ENCODE measurements at places on chromosomes 16 and 17.

- DNase-seq: no peak
Observed at GRCh38 chr17:1414001-1414574, 14.1 kb upstream of the YWHAE start.

DNA sequence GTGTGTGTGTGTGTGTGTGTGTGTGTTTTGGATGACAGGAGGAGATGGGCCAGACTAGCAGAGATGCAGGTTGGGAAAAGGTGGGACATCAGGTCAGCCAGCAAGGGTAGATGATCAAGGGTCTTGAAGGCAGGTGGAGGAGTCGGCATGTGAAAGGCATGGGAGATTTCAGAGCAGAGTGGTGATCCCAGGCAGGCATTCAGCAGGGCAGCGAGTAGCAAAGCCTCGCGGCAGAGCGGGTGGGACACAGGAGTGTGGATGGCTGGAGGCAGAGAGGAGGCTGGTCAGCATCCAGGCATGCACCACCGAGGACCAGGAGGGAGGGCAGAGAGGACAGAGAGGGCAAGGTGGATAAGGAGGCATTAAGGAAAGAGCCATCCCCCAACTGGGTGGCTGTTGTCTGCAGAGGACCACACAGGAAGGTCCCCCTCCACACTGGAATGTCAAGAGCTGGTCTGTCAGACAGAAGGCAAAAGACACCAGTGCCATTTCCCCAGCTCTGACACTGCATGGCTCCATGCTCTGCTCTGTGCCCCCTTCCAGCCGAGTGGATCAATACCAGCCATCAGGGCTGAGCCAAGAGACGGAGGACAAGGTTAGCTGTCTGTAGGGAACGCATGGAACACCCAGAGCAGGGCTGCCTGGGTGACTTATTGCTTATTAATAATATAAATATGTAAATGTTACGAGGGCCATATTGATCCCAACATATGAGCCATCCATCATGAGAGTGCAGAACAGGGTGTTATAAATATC, 74.8 kb upstream of the RPL38 start:
- no peak for DNase-seq

- DNase-seq: no peak
Observed at GRCh38 chr16:84714028-84714427, 14.2 kb downstream of the USP10 start.

- DNase-seq: no peak
Observed at GRCh38 chr17:13181683-13182082, 163.9 kb upstream of the ELAC2 start.

DNA sequence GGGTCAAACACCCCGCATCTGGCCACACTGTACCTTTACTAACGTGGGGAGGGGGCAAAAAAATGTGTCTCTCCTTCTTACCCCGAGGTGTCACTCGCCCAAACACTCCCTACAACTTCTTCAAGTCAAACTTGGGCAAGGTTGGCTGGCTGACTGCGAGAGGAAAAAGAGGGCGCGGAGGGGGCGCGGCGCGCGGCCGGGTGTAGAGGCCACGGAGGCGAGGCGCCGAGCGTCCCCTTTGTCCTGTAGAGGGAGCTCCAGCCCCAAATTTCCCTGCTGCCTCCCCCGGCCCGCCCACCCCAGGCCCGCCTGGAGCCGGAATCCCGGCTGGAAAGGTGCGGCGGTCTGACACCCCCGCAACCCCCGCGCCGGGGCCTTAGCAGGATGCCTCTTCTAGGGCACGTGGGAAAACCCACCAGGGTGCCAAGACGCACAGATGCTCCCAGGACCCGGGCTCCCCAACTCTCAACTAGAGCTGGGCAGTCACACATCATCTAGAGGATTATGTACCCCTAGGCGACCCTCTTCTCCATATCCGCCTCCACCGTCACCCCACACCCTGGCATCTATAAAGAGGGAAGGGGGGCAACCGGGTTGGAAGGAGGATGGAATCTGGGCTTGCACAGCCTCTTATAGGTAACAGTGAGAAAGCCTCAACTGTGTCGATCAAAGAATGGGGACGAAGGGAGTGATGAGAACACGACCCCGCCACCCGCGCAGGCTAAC, 4.2 kb downstream of the IRX3 start:
- no peak for DNase-seq

DNA sequence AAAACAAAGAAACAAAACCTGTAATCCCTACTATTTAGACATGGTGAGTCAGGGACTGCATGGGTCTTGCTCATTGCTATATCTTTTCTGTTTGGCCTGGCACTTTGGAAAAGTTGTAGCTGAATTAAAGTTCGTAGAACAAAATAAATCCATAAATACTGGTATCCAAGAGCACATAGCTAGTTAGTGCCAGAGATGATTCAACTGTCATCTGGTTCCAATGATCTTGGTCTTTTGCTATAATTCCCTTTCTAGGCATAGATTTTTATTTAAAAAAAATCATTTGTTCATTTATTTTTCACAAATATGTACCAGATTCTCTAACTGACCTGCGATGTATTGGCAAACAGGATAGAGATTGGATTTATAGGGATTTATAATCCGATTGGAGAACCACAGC, 1436.1 kb upstream of the GOT2 start:
- DNase-seq: no peak

DNA sequence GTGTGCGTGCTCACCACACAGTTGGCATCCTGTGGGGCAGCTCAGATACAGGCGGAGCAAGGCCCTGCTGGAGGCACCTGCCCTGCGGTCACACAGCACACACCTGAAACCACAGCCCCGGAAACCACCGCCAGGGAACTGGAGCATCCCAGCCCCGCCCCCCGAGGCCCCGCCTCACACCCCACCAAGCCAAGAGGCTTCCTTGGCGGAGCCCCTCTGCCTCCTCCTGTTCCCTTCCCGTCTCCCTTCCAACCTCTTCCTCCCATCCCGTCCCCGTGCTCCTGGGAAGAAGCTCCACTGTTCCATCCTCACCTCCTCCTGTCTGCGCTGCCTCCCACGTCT, 205.5 kb downstream of the NTN1 start:
- no peak for DNase-seq

GRCh38 chr17:40487371-40488020, 13.9 kb downstream of the TNS4 start:
- DNase-seq: no peak

DNA sequence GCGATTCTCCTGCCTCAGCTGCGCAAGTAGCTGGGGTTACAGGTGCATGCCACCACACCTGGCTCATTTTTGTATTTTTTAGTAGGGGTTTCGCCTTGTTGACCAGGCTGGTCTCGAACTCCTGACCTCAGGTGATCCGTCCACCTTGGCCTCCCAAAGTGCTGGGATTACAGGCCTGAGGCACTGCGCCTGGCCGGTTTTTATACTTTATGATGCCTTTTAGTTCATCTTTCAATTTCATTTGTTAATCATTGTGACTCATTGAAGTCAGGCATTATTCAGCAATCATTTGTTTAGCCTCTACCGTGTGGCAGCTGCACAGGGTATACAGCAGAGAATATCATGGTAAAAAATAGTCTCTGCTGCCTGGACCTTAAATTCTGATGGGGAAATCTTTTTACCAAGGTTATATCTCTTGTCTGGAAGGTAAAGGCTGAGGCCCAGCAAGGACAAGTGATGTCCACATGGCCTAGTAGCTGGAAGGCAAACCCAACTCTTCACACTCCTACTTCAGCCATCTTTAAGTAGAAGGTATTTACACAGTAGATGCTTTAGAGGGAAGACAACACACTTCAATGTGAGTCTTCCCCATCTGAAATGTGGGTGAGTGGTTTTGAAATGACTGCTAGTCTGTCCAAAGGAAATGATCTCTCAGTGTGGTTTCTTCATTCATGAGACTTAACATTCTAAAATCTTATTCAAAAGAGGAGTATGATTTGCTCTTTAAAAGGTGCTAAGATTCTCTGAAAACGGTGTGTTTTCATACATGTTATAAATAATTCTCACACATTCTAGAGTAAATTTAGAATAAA, 2.4 kb downstream of the PRPSAP2 start:
- no peak for DNase-seq

- DNase-seq: no peak
Observed at GRCh38 chr17:82979718-82980117, 99.7 kb upstream of the METRNL start.

DNA sequence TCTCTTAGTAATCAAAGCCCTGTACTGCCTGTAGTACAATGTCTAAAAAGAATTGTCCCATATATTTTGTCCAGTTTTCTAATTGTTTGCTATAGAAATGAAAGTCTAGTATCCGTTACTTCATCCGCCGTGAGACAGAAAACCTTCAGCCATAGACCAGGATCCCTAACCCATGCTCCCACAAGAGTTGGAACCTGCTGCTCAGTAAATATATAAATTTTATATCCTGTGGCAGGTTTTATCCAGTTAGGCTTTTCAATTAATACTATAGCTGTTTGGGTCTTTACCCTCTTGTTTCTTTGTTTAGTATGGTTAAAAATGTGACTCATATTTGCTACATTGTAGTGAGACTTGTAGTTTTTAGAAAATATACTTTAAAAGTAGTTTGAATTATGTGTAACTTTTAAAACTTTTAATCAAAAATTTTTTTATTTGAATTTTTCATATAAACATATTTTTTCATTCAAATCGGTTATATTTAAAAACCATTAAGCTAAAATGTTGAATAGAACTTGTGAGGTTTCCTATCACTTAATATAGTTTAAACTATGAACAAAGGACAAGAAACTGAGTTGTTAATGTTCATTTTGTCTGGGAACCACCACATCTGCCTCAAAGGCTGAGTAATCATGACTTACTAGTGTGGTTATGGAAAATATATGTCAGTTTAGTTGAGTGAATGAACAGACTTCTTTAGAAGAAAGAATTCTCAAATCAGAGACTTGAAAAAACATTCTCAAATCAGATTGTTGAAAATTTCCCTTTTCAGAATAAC, 54.8 kb downstream of the VMP1 start:
- no peak for DNase-seq

- no peak for DNase-seq
Observed at GRCh38 chr16:52816993-52817392, 235.7 kb downstream of the CHD9NB start.

DNA sequence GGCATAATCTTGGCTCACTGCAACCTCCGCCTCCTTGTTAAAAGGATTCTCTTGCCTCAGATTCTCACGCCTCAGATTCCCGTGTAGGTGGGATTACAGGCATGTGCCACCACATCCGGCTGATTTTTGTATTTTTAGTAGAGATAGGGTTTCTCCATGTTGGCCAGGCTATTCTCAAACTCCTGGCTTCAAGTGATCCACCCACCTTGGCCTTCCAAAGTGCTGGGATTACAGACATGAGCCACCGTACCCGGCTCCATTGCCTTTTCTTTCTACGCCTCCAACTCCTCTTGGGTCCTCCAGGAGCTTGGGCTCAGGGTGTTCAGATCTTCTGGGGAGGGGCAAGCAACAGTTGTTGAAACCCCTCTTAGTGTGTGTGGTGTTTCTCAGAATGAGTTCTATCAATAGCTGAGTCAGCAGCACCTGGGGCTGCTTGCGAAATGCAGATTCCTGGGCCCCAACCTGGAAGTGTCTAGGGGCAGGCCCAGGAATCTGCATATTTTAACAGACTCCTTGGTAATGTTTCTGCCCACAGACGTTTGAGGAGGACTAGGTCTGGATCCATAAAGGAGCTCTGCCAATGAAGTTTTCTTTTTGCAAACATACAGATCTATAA, 31.4 kb downstream of the SEC14L5 start:
- no peak for DNase-seq

DNA sequence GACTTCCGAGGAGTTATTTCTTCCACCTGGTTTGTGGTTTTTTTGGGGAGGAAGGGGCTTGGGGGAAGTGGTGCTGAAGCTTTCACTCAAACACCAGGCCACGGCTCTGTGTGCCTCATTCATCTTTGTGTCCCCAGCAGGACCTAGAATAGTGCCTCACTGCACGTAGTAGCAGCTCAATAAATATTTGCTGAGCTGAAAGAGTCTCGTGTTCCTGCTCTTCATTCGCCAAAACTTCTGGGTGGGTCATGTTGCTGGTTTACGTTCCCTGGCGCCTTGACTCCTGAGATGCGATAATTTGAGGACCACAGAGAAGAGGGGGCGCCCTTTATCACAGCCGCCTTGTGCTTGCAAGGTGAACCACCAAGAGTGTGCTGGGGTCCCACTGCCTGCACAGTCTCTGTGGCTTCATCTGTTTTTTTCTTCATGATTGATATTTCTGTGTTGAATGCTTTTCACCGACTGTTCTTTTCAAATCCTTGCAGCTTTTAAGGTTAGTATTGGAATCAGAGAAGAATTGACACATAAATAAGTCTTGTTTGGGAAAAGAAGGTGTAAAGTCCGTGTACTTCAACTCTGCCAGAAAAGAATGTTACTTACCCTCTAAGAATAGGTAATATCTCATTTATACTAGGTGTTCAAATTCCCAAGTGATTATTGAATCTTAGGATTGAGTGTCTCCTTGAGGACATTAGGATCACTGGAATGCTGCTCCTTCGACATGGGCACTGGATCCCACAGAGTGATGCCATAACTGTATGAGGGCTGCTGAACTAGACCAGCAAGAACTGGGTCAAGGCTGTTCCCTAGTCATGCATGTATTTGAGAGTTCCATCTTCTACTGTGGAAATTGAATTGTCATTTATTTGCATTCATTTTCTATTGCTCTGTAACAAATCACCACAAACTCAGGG, 92.7 kb upstream of the CLEC18A start:
- no peak for DNase-seq

DNA sequence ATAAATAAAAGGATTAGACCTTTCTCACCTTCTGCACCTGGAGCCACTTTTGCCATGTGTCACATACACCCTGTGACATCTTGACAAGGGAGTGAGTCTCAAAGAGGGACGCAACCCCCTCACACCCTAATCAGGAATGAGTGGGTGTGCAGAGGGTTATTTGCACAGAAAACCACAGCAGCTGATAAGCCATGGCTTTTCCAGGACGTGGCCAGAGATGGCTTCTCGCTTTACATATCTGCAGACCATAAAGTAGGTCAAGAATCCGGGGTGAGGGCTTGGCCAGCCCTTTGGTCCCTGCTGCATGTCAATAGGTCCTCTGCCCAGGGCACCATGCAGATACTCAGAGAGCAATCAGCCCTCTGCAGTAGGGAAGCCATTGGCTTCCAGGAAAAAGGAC, 2.4 kb upstream of the CD300LF start:
- DNase-seq: no peak

GRCh38 chr16:65855171-65856145, 511.0 kb upstream of the CDH5 start:
- no peak for DNase-seq

DNA sequence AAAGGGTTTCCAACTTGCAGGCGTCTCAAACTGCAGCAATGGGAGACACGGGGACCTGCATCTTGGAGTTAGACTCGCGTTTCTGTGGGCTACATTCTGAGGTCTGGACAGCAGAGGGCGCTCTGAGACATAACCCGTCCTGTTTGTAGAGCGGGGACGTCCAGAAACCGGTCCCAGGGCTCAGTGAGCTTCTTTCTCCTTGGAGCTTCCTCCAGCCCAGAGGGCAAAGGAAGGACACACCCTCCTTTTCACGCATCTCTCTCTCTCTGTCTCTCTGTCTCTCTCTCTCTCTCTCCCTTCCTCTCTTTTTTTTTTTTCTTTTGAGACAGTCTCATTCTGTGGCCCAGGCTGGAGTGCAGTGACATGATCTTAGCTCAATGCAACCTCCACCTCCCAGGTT, 19.8 kb downstream of the COX4I1 start:
- peak; percentile 39 for DNase-seq

- DNase-seq: peak; percentile 24
Observed at GRCh38 chr17:8072341-8072728, 15.2 kb downstream of the ALOX12B start.

Measured in right kidney (tissue), 9 donors.